ENCODE measurements at places on chromosomes 1 and 21. TPM values are rescaled to one million over a fixed set of nuclear protein-coding genes. Genes with fewer than 3 reads are reported as not detected.

The FAM177B gene
- total RNA-seq, result not detected

GRCh38 chr1:201740086-201740541, 88.8 kb upstream of the IPO9 start:
- DNase-seq, result no peak

- DNase-seq, result no peak
Observed at GRCh38 chr1:41493117-41493536, 8.6 kb upstream of the EDN2 start.

The CD2 gene
- 0.20 TPM for total RNA-seq

GRCh38 chr1:175861626-175862367, 118.4 kb upstream of the TNR start:
- no peak for DNase-seq

DNA sequence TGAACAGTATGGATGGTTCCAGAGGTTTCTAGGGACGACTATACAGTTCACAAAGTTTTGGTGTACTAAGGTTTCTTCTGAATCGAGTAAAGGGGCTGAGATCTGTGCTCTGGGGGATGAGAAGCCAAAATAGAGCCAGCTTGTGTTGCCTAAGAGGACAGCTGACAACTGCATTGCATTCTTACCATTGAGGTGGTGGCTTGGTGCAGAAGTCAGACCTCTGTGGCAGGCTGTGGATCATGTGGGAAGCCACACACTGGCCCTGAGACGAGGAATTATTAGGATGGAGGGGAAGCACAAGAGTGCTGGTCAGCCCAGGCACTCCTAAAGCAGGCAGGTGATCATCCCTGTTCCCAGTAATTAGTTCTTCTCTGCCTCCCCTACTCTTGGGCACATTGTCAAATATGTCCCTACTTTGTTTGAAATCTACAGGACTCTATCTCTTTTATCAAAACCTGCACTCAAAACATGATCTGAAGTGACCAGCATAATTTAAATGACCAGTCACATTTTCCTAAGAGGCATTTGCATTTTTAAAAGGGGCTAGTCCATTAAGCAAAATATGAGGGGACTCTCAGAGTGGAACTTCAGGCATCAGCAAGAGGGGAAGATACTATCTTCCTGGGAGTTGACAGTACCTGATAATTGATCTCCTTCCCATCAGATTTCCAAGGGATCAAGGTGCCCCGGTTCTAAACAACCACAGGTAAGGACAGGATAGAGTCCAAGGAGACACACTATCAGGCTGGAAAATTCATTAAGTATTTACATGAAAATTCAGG, at the start of gene FCRLB:
FCRLB (plus strand) TSS at position 589 of the 782 bp plus-strand sequence. CDS start 1,129 bp downstream, outside the sequence.
- no peak for DNase-seq

The GOLT1A gene
- total RNA-seq, result not detected

GRCh38 chr1:25748531-25749205, 51.3 kb upstream of the SELENON start:
- DNase-seq, result no peak

The DISP3 gene
- total RNA-seq, result 0.13 TPM

GRCh38 chr21:24294171-24294570, 1313.1 kb downstream of the MRPL39 start:
- no peak for DNase-seq

- DNase-seq, result no peak
Observed at GRCh38 chr21:26847921-26848320, 2.7 kb upstream of the ADAMTS1 start.

GRCh38 chr1:170530972-170531757, 801 bp upstream of the GORAB start:
- DNase-seq, result peak; percentile 16

GRCh38 chr1:91608876-91609275, 108.2 kb downstream of the CDC7 start:
- DNase-seq, result no peak

DNA sequence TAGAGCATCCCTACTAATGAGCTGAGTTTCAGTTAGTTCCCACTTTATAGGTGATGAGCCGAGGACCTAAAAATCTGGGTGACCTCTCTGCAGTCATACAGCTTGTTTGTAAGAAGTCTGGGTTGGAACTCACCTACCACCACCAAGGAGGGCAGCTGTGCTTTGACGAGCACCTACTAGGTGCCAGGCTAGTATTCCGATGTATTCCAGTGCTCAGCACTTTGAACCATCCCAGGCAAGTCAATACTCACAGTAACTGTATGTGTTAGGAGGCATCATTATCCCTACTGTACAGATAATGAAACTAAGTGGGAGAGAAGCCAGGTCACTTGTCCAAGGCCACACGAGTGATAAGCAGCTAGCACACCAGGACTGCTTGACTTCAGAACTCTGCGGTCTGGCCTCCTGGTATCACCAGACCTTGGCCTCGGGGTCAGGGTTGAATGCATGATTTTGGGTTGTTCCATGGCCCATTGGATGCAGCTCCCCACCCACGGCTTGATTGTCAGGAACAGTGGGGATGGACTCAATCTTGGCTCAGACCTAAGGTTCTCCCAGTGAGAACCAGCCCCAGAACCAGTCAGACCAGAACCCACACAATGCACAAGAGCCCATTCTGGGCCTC, 20.7 kb downstream of the ECE1 start:
- no peak for DNase-seq

GRCh38 chr1:181043025-181043888, 9.5 kb downstream of the MR1 start:
- DNase-seq, result no peak

The CDC42BPA gene
- 25.3 TPM for total RNA-seq

The AMY1A gene
- total RNA-seq, result not detected

GRCh38 chr1:23422241-23422877, 2.2 kb downstream of the TCEA3 start:
- peak; percentile 78 for DNase-seq

- no peak for DNase-seq
Observed at GRCh38 chr1:175198332-175198731, 5.8 kb upstream of the KIAA0040 start.

The FCRLA gene
- not detected for total RNA-seq

The UCK2 gene
- total RNA-seq, result 12.0 TPM

The SPATA1 gene
- 0.78 TPM for total RNA-seq

All from heart right ventricle (tissue), 16 donors.